ENCODE measurements at places on chromosomes 12 and 14.
A peak's percentile ranks its signal among the peaks of the same experiment; 100 is the strongest.

DNA sequence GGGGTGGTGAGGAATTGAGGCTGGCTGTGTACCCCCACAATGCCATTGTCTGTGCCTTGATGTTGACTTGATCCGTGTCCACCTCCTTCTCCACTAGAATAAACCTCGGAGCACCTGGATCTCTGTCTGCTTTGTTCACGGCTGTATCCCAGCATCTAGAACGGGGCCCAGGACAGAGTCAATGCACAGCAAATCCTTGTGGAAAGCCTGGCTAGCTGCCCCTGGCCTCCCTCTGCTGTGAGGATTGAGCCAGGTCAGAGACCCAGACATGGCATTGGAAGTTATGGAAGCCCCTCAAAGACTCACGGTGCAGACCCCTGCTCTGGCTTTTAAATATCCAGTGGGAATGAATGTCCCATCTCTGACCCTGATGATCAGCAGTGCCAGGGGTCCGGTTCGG, 109.2 kb downstream of the SCARB1 start:
- no peak for DNase-seq

GRCh38 chr14:93941293-93941910, 14.3 kb downstream of the FAM181A start:
- no peak for DNase-seq

DNA sequence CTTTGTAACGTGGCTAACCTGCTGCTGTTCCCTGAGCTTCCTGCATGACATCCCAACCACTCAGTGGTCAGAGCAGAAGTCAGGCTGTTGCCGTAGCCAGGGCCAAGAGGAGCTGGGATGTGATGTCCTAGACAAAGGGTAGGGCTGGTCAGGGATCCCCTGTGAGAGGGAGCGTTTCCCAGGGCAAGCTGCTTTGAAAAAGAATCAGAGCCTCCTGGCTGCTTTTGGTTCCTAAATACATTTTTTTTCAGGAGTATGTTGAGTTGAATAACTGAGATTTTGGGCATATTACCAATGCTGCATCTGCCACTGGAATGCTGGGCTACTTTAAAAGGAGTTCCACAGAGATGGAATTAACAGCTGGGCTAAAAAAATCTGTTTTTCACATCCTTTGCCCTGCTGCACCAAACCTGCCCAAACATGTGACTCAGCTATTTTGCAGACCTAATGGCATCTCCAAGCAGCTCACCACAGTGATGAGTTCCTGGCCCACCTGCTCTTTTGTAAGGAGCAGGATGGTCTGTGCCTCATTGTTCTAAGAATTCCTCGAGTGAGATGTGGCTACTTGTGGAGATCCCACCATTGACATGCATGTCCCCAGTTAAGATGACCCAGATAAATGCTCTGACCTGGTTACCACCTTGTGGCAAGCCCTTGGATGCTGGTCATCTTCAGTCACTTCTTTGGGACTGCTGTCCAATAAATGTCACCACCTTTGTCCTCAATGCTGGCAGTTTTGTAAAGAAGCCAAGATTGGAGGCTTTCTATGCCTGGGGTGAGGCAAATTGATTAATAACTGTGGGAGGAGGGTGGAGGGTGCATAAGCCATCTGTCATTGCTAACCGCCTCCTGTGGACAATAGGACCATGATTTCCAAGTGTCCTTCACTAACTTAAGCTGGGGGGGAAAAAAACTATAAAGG, 24.1 kb downstream of the ANKRD13A start:
- DNase-seq = no peak

- no peak for DNase-seq
Measured at GRCh38 chr12:93449277-93449676, 7.5 kb upstream of the UBE2N start.

GRCh38 chr12:79415746-79416435, 274.9 kb downstream of the PAWR start:
- DNase-seq = peak; percentile 60

DNA sequence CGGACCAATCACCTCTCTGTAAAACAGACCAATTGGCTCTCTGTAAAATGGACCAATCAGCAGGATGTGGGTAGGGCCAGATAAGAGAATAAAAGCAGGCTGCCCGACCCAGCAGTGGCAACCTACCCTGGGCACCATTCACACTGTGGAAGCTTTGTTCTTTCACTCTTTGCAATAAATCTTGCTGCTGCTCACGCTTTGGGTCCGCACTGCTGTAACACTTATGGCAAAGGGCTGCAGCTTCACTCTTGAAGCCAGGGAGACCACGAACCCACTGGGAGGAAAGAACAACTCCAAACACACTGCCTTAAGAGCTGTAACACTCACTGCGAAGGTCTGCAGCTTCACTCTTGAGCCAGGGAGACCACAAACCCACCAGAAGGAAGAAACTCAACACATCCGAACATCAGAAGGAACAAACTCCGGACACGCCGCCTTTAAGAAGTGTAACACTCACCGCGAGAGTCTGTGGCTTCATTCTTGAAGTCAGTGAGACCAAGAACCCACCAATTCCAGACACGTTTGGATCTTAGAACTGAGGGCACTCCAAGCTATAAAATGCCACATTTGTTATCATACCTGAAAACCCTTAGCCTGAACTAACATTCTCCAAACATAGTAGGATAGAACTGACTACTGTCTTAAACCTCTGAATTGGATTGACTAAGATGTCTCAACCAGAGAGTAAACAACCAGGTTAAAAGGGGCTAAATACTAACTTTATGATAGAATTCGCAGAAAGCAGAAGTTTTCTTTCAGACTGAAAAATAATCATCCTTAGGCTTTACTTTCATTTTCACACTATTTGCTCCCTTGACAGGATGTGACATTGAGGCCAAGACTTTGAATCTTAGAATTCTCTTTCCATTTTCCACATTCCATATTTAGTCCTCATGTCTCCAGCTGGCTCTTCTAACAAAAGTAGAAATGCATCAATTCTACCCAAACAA, 33.6 kb downstream of the CDKL1 start:
- DNase-seq = no peak

DNA sequence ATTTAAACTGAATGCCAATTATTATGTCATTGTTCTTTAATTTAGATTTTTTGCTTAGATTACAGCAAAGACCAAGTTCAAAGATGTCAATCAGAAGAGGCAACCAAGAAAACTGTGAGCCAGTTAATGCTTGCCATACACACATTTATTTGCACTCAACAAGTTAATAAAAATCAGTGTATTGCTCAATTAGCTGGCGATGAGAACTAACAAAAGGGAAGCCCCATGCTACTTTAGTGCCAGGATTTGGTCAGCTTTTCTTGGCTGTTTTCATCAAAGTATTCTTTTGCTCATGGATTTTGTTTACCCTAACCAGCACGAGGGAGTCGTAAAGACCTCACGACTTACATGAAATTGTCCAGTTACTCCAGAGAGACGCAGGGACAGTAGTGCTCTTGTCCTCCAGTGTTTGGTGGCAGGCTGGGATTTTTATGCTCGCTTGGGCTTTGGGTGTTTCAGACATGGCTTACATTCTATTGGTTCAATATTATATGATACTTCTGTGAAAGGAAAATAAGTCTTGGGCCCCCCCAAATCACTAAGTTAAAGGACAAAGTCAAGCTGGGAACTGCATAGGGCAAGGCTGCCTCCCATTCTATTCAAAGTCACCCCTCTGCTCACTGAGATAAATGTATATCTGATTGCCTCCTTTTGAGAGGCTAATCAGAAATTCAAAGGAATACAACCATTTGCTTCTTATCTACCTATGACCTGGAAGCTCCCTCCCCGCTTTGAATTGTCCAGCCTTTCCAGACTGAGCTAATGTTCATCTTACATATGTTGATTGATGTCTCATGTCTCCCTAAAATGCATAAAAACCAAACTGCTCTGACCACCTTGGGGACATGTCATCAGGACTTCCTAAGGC, 7.4 kb upstream of the B4GALNT1 start:
- DNase-seq = no peak

DNA sequence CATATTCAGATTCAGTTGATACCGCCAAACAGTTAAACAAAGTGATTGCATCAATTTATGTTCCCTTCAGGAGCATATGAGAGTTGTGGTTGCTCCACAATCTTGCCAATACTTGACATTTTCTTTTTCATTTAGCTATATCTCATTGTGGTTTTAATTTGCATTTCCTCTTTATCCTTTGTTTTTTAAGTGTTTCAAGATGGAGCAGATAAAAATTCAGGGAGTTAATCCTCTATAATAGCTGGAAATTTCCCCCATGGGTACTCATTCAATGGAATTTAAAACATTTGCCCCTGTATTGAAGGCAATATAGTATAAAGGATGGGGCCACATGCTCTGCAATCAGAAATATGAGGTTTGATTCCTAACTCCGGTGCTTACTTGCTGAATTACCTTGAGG, 1.1 kb upstream of the EXD2 start:
- DNase-seq = no peak

- DNase-seq = peak; percentile 31
Measured at GRCh38 chr14:76752744-76753143, 8.5 kb upstream of the VASH1 start.

DNA sequence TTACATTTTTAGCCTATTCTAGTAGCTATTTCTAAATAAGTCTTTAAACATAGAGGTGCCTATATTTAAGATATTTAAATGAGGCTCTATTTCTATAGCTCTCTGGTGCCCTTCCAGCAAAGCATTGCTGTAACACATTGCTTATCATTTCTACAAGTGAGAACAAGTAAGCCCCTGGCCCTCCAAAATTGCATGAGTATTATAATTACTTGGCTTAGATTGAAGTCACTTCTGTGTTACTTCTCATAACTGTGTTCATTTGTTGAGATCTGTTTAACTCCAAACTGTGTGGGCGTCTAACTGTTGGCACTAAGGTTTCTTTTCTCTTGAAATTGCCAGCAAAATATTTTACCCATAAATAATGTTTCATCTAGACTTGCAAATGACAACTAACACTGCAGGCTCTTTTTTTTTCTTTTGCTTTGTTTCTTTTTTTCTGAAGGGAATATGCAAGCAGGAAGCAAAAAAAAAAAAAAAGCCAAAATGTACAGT, 66.5 kb downstream of the DAD1 start:
- no peak for DNase-seq

DNA sequence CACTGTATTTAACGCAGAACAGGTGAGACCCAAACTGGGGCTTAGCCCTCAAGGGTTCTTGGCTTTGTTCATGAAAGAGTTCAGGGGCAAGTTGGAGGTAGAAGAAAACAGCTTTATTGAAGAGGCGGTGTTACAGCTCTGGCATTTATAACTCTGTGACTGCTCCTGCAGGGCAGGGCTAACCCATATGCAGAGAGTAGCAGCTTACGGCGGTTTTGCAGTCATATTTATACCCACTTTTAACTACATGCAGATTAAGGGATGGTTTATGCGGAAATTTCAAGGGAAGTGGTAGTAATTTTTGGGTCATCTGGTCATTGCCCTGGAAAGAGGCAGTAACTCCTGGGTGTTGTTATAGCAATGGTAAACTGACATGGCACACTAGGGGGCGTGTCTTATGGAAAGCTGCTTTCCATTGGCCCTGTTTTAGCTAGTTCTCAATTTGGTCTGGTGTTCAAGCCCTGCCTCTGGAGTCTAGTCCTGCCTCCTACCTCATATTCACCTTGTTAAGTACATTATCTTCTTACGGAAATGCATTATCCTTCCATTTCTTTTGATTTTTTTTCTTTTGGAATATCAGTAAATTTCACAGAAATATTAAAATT, 1.8 kb upstream of the IAPP start:
- no peak for DNase-seq

GRCh38 chr12:67666605-67667004, 18.1 kb downstream of the DYRK2 start:
- no peak for DNase-seq

- DNase-seq = no peak
Measured at GRCh38 chr14:59454139-59454538, 11.0 kb downstream of the GPR135 start.

DNA sequence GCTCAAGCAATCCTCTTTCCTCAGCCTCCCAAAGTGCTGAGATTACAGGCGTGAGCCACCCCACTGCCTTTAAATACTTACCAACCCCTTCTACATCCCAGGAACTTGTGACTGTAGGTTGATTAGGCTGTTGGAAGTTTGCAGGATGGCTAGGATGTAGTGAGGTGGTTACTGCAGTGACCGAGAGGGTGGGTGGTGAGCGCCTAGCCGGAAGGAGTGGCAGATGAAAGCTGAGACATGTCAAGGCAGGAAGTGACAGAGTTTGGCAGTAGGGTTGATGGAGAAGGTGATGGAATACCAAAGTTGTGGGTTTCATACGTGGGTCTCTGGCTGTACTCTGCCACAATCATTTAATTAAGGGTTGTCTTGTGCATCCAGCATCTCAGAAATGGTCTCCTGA, 13.5 kb downstream of the B4GALNT3 start:
- DNase-seq = peak; percentile 51

DNA sequence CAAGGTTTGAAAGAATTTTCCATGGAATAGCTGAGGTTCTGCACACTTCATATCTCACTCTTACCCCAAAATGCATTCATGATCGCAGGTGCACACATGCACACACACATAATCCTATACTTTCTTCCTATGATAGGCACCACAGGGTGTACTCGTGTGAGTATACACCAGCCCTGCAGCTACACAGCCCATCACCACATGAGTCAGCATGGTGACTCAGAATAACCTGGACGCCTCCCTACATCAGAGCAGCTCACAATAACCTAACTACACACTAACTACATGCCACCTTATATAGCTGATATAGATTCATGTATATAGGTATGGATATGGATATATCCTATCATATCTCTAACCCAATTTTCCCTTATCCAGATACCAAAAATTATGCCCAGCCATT, 850.2 kb upstream of the TMEM132C start:
- DNase-seq = peak; percentile 66

GRCh38 chr14:75322746-75323145, 44.1 kb downstream of the FOS start:
- no peak for DNase-seq

- DNase-seq = no peak
Measured at GRCh38 chr12:6767353-6768319, 1.5 kb downstream of the PTMS start.

DNA sequence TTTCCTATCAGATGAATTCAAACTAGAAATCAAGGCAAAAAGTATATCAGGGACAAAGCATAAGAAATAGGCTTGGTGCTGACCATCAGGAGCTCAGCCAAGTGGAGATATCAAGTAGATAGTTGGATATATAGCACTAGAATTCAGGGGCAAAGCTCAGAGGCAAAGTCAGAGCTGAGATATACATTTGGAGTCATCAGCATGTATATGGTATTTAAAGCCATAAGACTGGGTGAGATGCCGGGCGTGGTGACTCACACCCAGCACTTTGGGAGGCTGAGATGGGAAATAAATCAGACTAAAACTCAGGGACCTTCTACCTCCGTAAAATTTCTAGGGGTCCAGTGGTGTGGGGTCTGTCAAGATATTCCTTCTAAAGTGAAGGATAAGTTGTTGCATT, 38.9 kb upstream of the LIMA1 start:
- peak; percentile 48 for DNase-seq

- DNase-seq = no peak
Measured at GRCh38 chr14:23865502-23865901, 88.1 kb upstream of the DHRS4 start.

- DNase-seq = peak; percentile 12
Measured at GRCh38 chr14:94646066-94646465, 33.9 kb downstream of the SERPINA3 start.

Data from islet precursor cell (in vitro differentiated cells).